ENCODE measurements at places on chromosomes 5 and 9.

DNA sequence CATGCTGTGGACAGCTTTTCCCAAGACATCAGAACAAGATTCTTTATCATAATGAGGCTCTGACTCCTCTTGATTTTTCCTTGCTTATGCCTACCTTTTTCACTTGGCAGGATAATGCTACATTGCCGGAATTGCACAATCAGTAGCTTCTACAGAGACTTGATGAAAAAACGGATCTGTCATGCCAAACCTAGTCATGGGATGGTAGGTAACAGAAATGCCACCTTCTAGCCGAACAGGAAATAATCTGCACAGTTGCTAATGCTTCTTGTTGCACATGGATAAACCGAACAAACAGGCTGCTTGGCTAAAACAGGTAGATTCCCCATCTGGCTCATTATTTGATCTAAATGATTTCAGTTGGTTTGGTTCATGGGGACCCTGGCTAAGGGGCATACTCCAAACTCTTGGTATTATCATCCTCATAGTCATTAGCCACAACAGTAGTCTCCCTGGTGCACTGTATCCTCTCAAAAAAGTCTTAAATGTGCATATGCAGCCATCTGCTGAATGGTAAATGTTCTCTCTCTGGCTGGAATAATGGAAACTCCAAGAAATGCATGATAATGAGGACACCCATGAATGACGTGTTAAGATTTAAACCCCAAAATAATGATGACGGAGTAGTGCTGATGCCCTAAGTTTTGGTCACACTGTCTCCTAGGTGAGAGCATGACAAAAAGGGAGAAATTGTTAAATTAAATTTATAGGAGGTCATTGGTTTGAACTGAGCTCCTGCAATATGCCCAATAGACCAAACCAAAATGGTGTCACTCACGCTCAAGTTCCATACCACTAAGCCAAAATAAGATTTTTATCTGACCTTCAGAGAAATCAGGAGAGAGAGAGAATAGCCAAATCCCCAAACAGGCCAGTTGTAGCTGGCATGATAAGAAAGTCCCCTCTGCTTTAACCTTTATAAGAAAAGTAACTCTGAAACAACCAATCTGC, 47.0 kb downstream of the RAPGEF1 start:
- DNase-seq = no peak

GRCh38 chr9:8733131-8733954, 933.8 kb upstream of the DMAC1 start:
- peak; percentile 14 for DNase-seq

DNA sequence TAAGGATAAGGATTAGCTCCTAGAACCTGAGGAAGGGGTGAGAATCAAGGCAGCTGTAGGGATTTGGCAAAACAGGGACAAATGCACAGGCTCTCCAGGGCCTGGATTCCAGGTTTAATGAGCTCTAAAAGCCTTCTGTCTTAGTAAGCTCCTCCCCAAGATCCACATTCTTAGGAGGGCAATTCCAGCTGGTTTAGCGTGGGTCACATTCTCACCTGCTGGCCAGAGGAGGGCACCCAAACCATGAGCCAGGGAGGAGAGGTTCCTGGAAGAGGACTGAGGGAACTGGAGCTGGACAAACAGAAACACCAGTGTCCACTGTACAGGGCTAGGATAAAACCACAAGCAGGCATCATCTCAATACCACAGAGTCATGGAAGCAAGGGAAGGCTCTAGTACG, 480.0 kb downstream of the CCDC171 start:
- DNase-seq = no peak

DNA sequence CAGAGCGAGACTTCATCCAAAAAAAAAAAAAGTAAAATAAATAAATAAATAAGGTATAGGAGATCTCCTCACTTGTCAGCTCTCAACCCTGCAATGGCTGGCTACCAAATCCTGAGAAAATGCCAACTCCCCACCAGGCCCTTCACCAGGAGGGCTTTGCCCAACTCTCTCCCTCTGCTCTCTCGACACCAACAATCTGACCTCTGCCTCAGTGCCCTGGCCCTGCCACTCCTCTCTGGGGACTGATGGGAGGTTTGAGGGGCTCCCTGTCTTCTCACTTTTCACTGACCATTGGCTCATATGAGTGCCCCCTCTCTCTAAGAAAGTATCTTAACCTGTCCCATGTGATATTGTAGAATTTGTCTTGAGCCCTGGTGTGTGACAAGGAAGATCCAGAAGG, 52.6 kb upstream of the SH3PXD2B start:
- DNase-seq = no peak

GRCh38 chr5:132008961-132009680, 2.3 kb downstream of the ACSL6 start:
- no peak for DNase-seq

GRCh38 chr5:59843511-59844213, 49.9 kb downstream of the PDE4D start:
- DNase-seq = no peak

GRCh38 chr5:36928947-36929346, 52.4 kb downstream of the NIPBL start:
- DNase-seq = no peak

DNA sequence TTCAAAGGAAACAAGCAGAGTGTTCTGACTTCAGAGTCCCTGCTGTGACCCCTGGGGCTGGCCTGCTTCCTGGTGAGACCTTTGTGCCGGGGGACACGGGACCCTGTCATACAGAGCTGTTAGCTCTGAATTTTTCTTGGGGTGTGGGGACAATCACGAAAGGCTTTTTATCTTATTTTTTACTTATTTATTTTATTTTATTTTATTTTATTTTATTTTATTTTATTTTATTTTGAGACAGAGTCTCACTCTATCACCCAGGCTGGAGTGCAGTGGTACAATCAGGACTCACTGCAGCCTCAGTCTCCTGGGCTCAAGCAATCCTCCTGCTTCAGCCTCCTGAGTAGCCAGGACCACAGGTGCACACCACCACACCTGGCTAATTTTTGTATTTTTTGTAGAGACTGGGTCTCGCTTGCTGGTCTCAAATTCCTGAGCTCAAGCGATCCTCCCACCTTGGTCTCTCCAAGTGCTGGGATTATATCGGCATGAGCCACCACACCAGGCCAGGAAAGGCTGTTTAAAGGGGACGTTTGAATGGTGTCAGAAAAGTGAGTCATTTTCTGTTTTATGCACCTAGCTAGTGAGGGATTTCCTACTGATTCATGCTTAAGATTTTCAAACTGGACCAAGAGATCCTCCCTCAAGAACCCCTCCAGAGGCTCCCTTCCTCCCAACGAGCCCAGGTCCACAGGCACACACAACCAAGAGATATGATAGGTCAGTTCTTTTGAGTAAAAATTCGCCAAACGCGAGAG, 75.7 kb downstream of the OLFM1 start:
- no peak for DNase-seq

GRCh38 chr5:57889558-57889957, 406.9 kb upstream of the ACTBL2 start:
- no peak for DNase-seq

GRCh38 chr5:4700069-4700468, 440.1 kb upstream of the ADAMTS16 start:
- no peak for DNase-seq

DNA sequence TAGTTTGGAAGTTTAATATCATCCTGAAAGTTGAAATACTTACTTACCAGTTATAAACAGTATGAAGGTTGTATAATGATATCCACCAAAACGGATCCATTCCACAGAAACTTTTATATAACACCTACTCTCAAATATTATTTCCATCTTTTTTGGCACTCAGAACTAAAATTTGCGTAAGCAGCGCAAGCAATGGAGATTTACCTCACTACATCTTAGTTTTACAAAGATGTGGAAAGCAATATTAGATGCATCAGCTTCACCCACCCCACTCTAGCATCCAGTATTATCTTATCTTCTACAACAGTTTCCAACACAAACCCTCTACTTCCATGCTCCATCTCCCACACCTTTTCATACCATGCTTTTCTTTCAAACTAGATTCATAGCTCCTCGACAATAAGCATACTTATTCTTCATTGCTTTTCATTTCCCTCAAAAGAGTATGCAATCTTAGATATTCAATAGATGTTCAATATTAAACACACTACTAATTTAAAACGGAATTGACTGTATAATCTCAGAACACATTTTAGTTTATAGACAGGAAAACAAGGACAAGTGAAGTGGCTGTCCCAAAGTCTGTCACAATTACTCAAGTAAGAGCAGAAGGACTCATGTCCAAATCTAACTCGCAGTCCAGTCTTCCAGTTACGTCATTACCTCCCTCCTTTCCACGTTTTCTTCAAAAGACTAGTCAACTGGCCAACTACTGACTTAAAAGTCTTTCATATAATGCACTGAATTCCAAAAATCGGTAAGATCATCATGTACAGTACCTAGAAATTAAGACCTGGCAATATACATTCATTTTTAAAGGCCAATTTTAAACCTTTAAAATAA, 2.2 kb downstream of the PPP2CA start:
- DNase-seq = no peak

DNA sequence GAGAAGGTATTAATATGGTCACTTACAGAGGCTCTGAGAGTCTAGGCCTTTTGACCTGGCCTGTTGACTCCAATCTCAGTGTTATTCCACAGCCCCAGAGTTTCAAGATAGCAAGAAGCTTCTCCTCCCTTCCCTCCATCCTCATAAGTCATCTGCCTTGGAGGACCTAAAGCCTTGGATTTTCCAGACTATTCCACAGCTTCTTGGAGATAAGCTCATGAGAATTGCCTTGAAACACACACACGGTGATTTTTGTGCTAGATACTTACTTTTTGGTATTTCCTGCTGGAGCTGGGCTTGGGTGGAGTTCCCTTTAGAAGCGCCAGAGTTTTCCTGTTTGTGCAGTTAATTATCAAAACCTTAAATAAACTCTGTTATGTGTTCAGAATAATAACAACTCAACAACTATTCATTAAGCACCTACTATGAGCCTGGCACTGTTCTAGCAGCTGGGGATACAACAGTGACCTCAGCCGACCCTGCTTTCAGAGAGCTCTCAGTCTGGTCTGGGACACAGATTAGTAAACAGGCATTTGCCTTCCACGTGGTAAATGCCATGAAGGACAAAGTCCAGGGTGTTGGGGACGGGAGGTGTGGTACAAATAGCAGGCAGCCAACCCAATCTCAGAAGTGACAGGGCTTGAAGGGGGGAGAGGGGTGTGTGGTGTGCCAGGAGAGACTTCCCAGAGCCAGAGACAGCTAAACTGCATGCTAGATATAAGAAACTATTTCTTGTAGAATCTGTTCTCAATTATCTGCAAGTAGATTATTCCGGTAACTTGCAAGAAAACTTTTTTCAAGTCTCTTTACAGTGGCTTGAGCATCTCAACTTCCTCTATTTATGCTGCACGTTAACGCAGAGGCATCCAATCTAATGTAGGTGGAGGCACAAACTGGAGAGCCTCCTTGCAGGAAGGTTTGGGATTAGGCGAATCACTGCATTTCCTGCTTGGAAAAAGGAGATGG, 55.9 kb upstream of the KLF9 start:
- no peak for DNase-seq

DNA sequence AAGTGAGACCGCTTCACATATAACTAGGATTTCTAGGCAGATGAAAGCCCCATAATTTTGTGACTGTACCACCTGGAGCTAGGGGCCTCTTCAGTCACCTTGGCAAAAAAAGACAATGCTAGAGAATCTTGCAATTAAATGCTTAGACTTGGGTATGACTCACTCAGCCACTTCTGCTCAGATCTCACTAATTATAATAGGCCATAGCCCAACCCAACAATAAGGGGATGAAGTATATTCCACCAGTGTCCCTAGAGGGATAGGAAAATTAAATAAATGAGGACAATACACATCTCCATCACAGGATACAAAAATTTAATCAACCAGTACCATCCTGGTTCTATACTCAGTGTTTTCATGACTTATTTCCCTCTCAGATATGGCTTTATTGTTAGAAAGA, 1079.9 kb upstream of the C9orf72 start:
- DNase-seq = no peak

DNA sequence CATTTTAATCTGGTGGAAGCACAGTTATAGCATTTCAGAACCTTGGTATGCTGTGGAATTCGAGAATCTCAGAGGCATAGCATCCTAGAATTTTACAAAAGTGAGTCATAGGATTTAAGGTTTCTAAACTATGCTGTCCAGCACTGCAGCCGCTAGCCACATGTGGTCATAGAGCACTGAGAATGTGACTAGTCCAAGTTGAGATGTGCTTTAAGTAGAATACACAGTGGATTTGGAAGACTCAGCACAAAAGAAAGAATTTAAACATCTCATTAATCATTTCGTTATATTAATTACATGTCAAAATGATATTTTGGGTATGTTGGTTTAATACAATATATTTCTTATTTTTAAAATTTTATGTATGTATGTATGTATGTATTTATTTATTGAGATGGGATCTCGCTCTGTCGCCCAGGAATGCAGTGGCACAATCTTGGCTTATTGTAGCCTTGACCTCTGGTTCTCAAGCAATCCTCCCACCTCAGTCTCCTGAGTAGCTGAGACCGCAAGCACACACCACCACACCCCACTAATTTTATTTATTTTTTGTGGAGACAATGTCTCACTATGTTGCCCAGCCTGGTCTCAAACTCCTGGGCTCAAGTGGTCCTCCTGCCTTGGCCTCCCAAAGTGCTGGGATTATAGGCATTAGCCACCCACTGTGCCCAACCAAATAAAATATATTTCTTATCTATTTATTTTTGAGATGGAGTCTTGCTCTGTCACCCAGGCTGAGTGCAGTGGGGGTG, 20.4 kb upstream of the RPS14 start:
- DNase-seq = no peak

DNA sequence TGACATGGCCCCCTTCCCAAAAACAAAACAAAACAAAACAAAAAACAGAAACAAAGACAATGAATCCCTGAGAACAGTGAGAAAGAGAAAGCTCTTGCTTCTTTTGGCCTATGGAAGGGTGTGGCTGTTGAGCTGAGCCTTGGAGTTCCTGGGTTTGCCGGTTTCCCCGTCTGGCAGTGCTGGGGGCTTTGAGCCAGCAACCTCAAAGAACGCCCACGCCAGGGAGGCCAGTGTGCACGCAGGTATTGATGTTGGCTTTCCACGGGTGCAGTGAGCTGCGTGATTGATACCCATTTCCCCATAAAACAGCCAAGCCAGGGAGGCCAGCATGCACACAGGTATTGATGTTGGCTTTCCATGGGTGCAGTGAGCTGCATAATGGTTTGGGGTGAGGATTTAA, 8.3 kb upstream of the LCN1 start:
- no peak for DNase-seq

DNA sequence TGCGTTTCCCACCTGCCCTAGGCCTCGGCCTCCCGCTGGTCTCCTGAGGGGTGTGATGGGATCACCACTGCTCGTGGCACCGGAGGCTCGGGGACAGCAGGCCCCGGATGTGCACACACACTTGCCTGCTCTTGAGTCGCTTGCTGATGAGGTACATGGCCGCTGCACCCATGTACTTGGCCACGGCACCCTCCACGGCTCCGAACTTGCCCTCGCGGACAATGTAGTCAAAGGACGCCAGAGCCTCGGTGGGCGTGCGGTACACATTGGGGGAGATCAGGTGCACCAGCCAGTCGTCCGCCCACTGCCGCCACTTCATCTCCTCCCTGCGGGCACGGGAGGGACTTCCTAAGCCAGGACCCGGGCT, 4.7 kb downstream of the PTGES2 start:
- no peak for DNase-seq

GRCh38 chr5:103425686-103426454, 136.7 kb downstream of the NUDT12 start:
- no peak for DNase-seq

- no peak for DNase-seq
Measured at GRCh38 chr5:60352992-60353599, 346.9 kb downstream of the DEPDC1B start.

GRCh38 chr9:24189986-24190385, 355.7 kb downstream of the IZUMO3 start:
- DNase-seq = no peak

GRCh38 chr9:97985058-97985861, 2.1 kb downstream of the ANP32B start:
- DNase-seq = no peak

- no peak for DNase-seq
Measured at GRCh38 chr5:177994063-177994462, 2.0 kb downstream of the PROP1 start.
